NCI-H2107 (cell line): ENCODE measurements at places on chromosomes 16 and 17.
A peak's percentile ranks its signal among the peaks of the same experiment; 100 is the strongest.

DNA sequence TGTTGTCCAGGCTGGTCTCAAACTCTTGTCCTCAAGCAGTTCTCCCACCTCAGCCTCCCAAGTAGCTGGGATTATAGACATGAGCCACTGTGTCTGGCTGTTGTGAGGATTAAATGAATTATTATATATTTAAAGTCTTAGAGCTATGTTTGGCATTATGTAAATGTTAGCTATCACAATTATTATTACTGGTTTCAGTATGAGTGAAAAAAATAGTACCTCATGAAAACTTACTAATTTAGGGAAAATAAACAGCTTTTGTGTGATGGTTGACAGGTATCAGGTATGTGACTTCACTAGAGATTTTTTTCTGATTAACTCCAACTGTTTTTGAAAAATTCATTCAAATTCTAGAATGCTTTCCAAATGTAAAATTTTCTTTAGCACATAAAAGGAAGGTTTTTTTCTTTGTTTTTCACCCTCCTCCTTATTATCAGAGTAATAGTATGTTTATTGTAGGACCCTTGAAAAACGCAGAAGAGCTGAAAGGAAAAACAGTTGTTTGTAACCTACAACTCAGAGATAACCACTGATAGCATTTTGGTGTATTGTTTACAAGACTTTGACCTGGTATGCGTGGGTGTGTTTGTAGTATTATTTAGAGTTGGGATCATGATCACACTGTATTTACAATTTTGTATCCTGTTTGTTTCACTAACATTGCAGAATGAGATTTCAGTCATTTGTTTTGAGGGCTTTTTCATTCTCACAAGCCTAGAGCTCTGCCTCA, 13.2 kb downstream of the NLK start:
- DNase-seq = no peak

GRCh38 chr16:10870137-10870776, 6.7 kb upstream of the CIITA start:
- no peak for DNase-seq

DNA sequence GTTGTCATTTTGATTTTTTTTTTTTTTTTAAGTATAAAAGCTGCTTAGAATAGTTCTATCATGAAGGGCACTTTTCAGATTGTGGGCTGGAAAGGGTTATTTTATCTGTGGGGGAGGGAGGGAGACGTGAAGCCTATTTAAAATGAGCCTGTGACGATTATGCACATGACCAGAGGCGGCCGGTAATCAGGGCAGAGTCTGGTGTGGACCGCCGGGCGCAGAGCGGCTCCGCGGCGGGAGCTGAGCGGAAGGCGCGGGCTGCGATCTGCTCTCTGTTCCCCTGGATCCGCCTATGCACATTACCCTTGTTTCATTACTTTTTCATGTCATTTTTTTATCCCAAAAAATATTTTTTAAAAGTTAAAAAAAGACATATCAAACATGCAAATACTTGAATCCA, 23.5 kb downstream of the TMC6 start:
- no peak for DNase-seq

GRCh38 chr17:1464186-1464585, 8.2 kb upstream of the CRK start:
- no peak for DNase-seq

- no peak for DNase-seq
Measured at GRCh38 chr16:50265260-50265659, 1.1 kb upstream of the ADCY7 start.

DNA sequence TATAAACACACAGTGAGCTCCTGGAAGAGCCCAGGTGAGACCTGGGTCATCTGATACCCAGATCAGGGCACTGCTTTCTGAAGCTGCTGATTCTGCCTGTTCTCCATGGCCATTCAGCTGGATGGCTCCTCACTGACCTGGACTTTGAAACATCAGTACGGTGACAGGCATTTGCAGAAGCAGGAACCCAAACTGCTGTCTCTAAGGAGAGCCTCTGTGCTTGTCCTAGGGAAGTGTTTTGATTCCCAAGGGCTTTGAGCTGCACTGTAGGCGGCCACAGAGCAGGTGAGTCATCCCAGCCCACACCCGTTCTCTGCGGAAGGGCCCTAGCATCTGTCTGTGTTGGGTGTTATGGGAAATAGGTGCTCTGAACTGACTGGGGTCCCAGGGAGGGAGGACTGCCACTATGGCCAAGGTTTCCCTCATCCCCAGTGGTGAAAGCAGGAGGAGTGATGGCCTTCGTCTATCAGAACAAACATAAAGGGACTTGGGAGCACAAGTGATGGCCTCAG, 60.7 kb upstream of the ADCY9 start:
- DNase-seq = peak; percentile 45

DNA sequence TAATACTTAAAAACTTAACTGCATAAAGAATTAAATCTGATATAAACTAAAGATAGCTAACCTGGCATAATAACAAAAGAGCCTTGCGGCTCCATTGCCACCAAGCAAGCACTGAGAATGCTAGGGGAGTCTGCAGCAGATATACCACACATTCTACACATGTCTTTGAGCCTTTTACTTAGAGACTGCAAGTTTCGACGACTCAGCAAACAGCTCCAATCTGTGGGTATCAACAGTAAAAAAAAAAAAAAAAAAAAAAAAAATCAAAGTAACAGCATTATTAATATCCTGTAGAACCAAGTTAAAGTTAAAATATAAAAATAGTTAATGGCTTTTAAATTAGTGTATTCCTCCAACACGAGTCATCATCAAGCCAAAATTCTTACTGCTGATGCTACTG, 27.8 kb upstream of the INTS2 start:
- DNase-seq = no peak

GRCh38 chr16:69930117-69930776, 20.9 kb upstream of the CLEC18A start:
- peak; percentile 27 for DNase-seq

- DNase-seq = no peak
Measured at GRCh38 chr16:463071-463470, 37.6 kb downstream of the RAB11FIP3 start.

- no peak for DNase-seq
Measured at GRCh38 chr17:50072925-50073324, 17.0 kb downstream of the ITGA3 start.

- no peak for DNase-seq
Measured at GRCh38 chr16:17335826-17336529, 134.8 kb downstream of the XYLT1 start.

DNA sequence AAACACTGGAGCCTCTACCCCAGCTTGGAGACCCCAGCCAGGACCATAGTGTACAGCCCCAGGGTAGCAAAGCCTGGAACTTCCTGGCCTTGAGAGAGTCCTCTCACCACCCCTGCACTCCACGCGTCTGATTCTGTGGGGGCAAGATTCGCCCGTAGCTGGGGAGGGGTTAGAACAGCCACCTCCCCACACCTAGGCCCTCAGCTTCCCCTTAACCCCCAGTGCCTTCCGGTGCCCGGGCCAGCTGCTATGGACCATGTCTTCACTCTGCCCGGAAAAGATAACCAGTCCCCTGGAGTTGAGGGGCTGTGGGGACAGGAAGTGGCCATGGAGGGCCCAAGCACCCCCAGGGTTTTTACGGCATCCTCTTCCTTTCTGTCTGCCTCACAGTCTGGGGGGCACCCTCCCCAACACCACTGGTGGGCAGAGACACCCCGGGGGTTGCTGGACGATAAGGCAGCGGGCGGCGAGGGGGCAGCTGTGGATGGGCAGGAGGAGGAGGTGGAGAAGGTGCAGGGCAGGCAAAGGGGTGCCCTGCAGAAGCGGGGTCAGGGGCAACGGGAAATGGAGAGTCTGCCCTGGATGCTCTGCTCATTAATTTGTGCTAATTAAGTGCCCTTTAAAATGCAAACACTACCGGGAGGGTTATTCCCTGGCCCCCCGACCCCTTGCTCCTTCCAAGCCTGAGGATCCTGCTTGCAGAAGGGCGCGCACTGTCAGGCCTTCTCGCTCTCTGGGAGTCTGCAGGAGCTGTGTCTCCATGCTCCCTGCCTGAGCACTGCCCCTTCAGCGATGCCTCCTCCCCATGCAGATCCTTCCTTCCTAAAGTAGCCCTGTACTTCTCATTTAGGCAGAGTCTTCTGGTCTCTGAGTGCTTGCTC, 2.4 kb downstream of the PRSS27 start:
- DNase-seq = no peak

GRCh38 chr17:82019690-82020571, 2.7 kb downstream of the CENPX start:
- DNase-seq = no peak

DNA sequence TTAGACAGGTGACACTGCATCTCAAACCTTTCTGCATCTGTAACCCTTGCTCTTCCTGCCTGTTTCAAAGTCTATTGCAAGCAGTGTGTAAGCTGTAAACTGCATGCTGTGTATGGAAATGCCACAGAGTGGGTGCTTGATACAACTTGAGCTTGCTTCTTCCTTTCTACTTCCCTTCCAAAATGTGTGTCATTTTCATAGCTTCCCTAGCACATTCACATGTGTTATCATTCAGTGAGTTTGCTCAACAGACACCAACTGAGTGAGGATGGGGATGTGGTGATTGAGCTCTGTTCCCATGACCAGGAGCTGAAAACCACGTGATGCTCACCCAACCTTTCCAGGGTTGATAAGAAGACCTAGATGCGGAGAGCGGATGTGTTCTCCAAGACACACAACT, 111.1 kb downstream of the VAT1L start:
- DNase-seq = no peak

DNA sequence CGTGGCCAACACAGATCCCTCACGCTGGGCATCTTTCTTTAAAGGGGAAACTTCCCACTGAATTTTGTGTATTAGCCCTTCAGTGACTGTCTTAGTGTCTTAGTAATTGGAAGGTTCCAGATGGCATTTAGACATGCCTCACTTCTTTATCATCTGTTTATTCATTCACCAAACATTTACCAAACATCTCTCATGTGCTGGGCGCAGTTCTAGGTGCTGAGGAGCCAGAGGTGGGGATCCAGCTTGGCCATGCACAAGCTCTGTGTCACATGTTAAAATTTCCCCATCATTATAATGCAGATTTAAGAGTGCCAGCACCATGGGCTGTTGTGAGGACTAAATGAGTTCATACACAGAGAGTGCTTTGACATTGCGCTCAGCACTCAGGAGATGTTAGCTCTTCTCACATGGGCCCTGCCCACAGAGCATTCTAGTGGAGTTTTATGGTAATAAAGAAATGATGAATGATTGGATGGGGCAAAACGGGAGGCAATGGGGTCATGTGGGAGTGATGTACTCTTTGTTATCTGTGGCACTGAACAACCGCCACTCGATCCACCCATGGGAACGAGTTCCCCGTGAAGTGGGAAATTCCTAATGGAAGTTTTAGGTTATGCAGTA, 119.7 kb downstream of the SNX29 start:
- no peak for DNase-seq

DNA sequence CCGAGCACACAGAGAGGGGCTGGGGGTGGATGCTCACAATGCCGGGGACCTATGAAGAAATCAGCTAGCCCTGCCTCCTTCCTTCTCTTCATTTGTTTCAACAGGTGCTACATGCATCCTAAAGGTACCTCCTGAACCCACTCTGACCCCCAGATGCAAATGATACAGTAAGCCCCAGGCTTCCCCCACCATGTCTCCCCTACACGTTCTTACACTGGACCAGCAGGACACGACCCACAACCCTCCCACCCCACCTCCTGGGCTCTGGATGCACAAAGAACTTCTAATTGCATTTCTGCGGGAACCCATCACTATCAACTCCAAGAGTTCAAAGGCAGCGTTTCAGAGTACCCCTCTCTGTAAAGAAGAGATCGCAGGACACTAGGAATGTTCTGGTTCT, 2.1 kb downstream of the XYLT1 start:
- DNase-seq = no peak

DNA sequence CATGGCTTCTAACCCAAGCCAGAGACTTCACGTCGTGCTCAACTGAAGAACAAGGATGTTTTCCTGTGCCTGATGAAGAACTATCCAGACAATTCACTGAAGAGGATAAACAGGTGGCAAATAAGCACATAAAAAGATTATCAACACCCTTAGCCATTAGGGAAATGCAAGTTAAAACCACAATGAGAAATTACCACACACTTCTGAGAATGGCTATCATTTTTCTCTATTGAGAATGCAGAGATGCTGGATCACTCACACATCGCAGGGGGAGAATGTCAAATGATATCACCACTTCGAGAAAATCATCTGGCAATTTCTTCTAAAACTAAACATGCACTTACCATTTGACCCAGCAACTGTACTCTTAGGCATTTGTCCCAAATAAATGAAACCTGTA, 162.8 kb downstream of the IRX3 start:
- DNase-seq = no peak

GRCh38 chr16:54817940-54818574, 112.6 kb upstream of the IRX5 start:
- no peak for DNase-seq

GRCh38 chr16:49108611-49109010, 173.0 kb downstream of the CBLN1 start:
- peak; percentile 21 for DNase-seq

- peak; percentile 69 for DNase-seq
Measured at GRCh38 chr17:67624886-67625656, 92.7 kb upstream of the NOL11 start.

GRCh38 chr17:6496116-6496481, 51.8 kb downstream of the PIMREG start:
- no peak for DNase-seq

GRCh38 chr16:87959391-87959990, 8.3 kb downstream of the BANP start:
- no peak for DNase-seq

- DNase-seq = no peak
Measured at GRCh38 chr17:16987066-16987829, 15.3 kb upstream of the TNFRSF13B start.

DNA sequence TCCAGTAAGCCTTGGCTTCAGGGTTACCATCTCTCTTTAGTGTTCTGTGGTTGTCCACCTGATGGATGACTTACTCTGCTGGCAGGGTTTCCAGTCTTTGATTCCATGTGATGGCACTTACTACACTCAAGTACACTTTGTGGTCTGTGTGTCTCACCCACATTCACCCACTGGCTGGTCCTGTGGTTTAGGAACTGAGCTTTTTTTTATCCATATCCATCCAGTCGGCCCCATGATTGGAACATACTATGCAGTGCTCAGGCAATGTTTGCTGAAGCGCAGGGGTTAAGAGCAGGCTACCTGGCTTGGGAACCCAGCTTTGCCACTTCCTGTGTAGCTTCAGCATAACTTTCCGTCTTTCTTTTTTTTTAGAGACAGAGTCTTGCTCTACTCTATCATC, 2.8 kb upstream of the FUS start:
- DNase-seq = peak; percentile 47

- no peak for DNase-seq
Measured at GRCh38 chr16:6892966-6893365, 439.7 kb upstream of the RBFOX1 start.

GRCh38 chr17:3750926-3751325, 27.2 kb downstream of the HASPIN start:
- no peak for DNase-seq

DNA sequence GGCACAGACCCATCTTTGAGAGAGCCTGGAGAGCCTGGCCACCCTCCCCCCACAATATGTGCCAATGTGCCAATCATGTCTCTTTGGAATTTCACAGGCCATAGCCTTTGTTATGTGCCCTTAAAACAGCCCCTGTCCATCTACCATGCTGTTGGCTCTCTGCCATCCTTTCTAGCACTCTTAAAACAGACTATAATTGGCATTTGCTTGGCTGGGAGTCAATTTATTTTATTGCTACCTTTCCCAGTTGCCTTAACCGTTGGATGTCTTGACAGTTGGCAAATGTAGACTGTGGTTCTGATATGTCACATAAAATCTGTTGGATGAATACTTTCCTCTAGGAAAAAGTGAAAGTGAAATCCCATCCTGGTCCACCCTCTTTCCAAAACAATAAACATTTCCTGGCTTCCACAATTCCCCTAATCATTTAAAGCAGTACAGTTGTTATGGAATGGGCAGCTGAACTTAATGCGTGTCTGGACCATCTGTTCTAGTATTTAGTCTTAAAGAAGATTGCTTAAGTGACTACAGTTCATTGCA, 394.0 kb downstream of the KCNJ2 start:
- peak; percentile 32 for DNase-seq
